Cardiac septum (tissue), 1 donor: ENCODE measurements at places on chromosomes 12 and 14. TPM values are rescaled to one million over a fixed set of nuclear protein-coding genes. Genes with fewer than 3 reads are reported as not detected.
A peak's percentile ranks its signal among the peaks of the same experiment; 100 is the strongest.

ZFYVE26 gene
- total RNA-seq = 11.2 TPM

RHEBL1 gene
- 0.38 TPM for total RNA-seq

DNA sequence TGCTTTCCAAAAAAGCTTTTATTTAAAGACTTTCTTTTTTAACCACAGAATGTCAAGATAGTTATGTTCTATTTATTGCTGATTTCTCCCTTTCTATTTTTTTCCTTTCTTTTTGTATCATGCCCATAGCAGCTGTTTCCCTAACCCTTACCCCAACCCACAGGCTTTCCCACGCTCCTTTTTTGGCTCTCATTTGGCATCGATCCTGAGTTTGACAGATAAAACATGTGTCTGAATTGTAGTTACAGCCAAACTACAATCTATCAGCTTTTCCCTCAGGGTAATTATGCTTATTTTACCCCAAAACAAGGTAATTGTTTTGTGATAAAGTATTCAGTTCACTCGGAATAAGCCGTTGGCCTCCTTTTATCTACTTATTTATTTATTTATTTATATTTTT, 46.7 kb downstream of the PDE3A start:
- no peak for DNase-seq

- peak; percentile 91 for DNase-seq
Observed at GRCh38 chr12:112116232-112117060, 7.9 kb upstream of the NAA25 start.

RIMKLB gene
- total RNA-seq = 13.8 TPM

GRCh38 chr14:40309124-40309523, 876.9 kb upstream of the FBXO33 start:
- DNase-seq = no peak

DNA sequence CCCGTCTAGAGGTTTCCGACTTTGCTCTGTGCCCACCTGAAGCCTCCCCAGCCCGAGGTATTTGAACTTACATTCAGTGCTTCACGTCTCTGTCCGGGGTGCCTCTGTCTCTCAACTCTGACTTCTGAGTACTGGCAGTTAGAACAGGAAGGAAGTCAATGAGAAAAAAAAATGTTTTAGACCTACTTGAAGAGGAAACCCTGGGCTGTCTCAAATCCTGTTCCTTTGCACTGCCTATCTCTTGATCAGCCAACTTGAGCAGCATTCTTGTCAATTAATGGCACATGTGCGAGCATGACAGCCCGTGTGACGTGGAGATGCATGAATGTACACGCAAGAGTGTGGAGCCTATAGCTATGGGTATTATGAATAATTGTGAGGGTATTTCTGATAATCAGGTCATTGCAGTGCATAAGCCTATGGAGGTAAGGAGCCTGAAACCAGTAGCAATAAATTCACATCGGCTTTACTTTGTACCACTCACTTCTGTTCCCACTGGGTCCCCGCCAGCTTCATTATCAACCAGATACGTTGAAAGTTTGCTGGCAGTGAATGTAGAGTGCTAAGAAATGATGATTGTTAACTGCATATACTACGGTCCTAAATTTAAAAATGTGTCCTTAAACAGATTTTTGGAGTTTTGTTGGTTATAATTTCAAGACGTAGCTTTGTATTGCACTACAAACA, at the start of gene ARHGDIB:
Gene ARHGDIB (minus strand): TSS at position 136 of the 687 bp plus-strand sequence. CDS start 10,889 bp downstream, outside the sequence.
- DNase-seq = no peak

DNA sequence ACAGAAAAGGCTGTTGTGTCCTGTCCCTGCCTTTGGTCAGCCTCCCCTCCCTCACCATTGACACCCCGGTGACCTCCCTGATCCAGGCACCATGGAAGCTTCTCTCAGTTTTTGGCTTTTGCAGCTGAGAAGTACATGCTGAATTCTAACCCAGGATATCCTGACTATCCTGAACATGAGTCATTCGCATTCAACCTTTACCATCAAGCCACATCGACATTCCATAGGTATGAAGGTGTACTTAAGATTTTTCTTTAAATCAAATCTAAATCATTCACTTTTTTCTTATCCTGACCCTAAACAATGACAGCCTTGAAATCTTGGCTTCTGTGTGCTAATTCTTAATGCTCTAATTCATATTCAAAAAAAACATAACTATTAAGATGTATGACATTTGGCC, 8.7 kb upstream of the KRT78 start:
- no peak for DNase-seq

CNOT2 gene
- total RNA-seq = 44.0 TPM

- DNase-seq = no peak
Observed at GRCh38 chr12:88371416-88372183, 208.7 kb downstream of the KITLG start.

GRCh38 chr12:51424662-51425539, at the start of gene SLC4A8:
TSS of gene SLC4A8 (plus strand) at chr12:51424831. CDS start at chr12:51424988, 157 bp downstream.
- DNase-seq = peak; percentile 88

GRCh38 chr14:104196461-104197140, 58.2 kb downstream of the KIF26A start:
- no peak for DNase-seq

DNA sequence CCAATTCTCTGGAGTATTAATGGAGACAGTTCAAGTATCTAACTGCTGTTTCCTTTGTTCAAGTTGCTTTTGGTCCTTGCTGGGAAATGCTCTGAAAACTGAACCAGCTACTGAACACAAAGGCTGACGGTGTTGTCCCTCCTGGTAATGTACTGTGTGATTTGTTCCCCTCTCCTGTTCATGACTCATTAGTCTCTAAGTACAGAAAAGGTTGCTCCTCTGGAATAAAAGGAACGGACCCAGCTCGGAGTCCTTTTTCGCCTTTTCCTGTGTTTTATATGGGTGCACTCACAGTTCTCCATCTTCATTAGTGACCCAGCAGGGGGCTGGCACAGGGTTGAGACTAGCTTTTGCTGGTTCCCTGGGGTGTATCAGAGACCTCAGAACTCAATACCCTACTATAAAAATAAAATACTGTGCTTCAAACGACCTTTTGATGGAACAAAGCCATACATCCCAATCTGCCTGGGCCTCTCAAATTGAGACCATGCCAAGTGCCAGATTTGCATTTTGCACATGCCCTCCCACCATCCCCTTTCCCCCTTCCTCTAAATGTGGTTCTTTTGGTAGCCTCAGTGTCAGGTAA, 269.7 kb downstream of the RAD51B start:
- no peak for DNase-seq

- no peak for DNase-seq
Observed at GRCh38 chr14:62665286-62665685, 380.0 kb downstream of the KCNH5 start.

GRCh38 chr14:26820138-26820537, 222.3 kb upstream of the NOVA1 start:
- DNase-seq = no peak
